Common myeloid progenitor, CD34-positive (primary cell): ENCODE measurements at places on chromosomes 5 and 9.

- DNase-seq, result no peak
Observed at GRCh38 chr5:157714596-157714864, 16.7 kb upstream of the THG1L start.

- DNase-seq, result peak; percentile 3
Observed at GRCh38 chr5:88602584-88602983, 280.4 kb downstream of the MEF2C start.

- no peak for DNase-seq
Observed at GRCh38 chr5:176798949-176799348, 11.4 kb upstream of the UNC5A start.

DNA sequence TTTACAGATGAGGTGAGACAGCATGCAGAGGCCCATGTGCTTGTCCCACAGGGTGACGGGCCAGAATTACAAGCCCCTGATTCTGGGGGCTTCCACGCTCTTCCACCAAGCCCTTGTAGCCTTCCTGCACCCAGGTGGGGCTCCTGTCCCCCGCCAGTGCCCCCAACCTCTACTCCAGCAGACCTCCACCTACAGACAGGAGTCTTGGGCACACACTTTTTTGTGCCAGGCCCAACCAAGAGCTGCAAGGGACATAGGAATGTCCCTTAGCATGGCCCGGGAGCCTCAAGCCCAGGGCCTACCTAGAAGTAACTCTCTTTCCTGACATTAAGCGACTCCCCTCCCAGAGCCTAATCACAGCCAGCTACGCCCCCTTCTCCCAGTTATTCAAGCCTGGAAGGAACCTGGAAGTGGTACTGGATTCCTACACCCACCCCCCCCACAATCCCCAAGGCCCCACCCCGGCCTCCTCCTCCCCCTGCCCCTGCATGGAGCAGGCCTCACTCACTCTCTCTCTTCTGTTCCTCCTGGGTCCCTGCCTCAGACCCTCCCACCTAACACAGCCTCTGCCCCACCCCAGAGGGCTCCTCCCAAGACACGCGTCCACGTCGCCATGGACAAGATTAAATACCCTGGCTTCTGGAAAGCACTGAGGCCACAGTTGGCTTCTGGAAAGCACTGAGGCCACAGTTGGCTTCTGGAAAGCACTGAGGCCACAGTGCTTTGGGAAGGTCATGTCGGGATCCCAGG, 30.5 kb downstream of the ADAMTS2 start:
- DNase-seq, result no peak

DNA sequence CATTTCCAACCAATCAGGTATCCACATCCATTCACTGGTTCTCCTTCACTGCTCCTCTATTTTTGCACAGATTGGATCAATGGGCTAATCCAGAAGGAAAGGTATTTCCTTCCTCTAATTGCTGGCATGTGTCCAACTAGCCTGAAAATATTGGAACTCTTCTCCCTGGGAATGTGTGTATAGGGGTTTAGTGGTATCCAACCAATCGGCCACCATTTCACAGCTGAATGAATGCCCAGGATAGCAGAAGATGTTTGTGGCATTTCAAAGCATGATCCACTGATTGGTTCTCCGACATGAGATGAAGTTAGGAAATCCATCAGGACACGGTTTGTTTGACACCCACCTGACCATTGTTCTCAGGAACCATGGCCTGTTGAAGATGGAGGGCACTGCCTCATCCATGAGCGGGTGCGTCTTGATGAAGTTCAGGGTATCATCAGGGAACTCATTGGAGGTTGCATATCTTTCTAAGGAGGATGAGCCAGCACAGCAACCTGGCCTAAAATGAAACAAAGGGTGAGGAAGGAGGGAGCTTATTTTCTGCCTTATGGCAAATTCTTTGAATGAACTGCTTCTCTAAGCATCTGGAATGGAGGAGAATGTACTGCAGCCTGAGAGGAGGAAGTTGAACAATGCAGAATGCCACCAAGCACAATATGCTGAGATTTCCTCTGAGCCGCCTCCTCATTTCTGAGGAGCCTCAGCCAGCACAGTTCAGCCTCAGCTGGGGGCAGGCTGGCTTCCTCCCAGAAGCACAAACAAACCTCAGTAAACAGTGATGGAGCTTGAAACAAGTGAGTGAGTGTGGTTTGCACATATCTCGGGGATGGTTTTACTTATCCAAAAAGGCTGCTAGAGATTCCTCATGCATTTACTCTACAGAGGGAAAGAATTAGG, 94.6 kb downstream of the SEMA6A start:
- DNase-seq, result peak; percentile 36

GRCh38 chr9:131238402-131239021, 37.8 kb downstream of the FAM78A start:
- peak; percentile 91 for DNase-seq

GRCh38 chr5:176415240-176415951, 943 bp downstream of the CLTB start:
- no peak for DNase-seq

- no peak for DNase-seq
Observed at GRCh38 chr5:78758169-78758839, 109.7 kb upstream of the LHFPL2 start.

DNA sequence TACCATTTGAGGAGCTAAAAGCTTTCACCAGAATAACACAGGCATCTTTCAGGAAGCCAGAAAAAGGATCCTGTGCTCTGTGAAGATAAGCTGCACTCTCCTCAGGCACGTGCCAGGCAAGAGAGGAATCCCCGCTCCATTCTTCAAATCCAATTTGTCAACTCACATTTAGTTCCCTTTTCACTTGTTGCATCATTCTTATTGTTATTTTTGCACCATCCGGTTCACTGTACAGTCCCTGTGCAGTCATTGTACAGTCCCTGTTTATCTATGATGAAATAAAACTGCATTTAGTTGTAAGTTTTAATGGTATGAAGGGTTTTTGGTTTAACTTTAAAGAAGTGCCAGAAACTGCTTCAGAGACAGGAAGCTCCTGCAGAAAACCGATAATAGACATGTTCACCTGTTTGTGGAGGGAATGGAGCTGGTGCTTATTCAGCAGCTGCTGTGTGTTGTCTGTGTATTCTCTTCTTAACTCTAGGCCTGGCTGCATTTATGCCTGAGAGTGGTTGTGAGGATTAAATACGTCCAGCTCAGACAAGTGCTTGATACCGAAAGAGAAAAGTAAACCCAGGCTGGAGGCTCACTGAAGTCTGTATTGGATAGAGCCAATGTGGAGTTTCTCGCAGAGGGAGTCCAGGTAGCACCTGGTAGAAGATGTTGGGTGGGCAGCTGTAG, 22.4 kb downstream of the IFNW1 start:
- peak; percentile 94 for DNase-seq

GRCh38 chr5:143124593-143124992, 278.9 kb downstream of the NR3C1 start:
- DNase-seq, result peak; percentile 82

GRCh38 chr9:106911951-106912350, 49.0 kb downstream of the ZNF462 start:
- no peak for DNase-seq

- DNase-seq, result no peak
Observed at GRCh38 chr5:179251276-179251969, 93.8 kb downstream of the ADAMTS2 start.

DNA sequence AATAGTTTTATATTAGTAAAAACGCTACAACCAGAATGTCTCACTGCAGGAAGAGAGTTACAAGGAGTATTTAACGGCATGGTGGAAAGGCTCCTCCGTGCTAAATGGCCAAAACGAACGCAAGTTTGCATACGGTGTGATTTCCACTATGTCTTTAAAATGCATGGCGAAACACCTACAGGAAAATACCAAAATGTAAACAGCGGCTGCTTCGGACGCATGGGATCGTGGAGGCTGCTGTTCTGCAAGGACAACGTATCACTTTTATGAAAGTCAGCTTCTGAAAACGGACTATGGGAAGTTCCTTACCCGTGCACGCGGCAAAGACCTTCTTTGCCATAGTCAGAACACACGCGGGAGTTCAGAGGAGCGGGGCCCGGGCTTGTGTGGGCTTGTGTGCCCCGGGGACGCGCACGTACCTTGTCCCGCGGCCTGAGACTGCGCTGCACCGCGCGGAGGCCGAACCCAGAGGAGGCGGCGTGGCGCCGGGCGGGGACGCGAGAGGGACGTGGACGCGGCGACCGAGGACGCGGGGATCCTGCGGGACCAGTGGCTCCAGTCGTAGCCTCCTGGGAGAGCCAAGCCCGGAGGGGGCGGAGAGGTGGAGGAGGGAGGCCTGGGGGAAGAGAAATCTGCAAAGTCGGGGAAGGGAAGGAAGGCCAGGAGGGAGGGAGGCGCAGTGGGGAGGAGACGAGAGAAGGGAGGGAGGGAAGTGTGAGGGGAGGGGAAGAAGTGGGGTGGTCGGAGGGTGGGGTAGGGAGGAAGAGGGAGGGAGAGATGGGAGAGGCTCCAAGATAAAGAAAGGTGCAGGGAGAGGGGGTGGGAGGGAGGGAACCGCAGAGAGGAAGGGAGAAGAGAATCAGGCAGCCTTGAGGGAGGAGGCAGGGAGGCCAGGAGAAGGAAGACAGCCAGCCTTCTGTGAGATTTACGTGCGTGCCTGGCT, at the start of gene CMBL:
Gene CMBL, minus strand, starts transcription at position 697 of the 943 bp plus-strand sequence. CDS start 17,140 bp downstream, outside the sequence.
- DNase-seq, result peak; percentile 83

GRCh38 chr9:119453980-119454379, 84.7 kb upstream of the BRINP1 start:
- DNase-seq, result no peak

- no peak for DNase-seq
Observed at GRCh38 chr9:107486674-107487520, 2.7 kb downstream of the KLF4 start.

GRCh38 chr9:35605351-35606137, 482 bp downstream of the TESK1 start:
- peak; percentile 50 for DNase-seq

- no peak for DNase-seq
Observed at GRCh38 chr9:21686738-21687137, 115.7 kb upstream of the MTAP start.

- DNase-seq, result no peak
Observed at GRCh38 chr5:142437563-142437962, 112.7 kb upstream of the SPRY4 start.

DNA sequence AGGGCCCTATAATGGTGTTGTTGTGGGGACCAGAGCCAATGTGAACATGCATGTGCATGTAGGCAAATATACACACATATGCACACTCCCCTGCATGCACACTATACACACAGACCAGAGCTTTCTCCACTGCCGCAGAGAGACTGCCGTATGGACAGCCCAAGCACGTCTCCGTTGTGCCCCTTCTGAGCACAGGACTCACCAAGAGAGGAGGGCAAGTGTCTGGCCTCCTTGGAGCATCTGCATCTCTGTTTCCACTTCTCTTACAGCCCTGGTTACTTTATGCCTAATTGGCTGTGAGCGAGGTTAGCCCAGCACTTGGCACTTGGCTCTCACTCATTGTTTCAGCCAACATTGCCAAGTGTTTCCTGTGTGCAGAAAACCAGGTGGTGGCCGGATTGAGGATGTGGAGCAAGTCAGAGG, 30.4 kb downstream of the CSF2 start:
- DNase-seq, result peak; percentile 30

DNA sequence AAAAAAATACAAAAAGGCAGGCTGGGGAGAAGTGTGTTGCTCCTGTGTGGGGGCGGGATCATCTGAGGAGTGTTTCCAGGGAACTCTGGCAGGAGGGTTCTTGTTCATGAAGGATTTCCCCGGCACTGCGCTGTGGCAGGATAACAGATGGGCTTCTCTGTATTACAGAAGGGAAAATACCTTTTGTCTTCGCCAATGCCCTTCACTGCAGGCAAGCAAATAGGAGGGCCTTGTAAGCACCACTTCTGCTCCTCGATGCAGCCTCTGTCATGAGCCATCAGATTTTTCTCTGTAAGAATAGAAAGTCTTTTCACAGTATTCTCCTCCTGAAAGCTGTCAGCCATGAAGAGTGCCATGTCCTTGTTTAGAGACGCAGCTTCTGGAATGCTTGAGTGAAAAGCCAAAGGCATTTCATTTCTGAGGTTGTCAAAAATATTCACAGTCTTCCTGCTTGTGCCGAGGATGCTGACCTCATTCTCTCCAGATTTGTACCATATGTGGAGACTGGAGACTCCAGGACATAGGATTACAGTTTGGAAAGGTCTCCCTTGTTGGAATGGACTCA, 294.0 kb downstream of the YTHDC2 start:
- DNase-seq, result no peak

- peak; percentile 77 for DNase-seq
Observed at GRCh38 chr9:98899408-98900056, 44.2 kb upstream of the COL15A1 start.

GRCh38 chr5:120684213-120684612, 220.1 kb downstream of the PRR16 start:
- DNase-seq, result peak; percentile 10

- DNase-seq, result no peak
Observed at GRCh38 chr9:109351032-109351431, 30.2 kb upstream of the EPB41L4B start.

DNA sequence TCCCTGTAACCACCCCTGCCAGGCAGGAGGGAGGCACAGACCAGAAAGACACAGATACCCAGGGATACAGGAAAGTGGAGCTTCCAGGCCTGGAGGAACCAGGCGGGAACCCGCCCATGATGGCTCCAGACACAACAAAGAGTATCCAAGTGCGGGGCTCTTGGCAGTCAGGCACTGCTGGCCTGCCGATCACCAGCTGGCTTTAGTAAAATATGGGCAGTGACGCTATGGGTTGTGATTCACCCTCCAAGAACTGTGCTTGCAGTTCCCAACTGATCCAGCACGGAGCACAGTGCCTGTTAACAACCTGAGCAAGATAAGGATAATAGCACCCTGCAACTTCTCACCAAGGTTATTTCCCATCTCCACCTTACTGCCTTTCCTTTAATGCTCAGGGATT, 463.3 kb downstream of the IRX1 start:
- DNase-seq, result no peak

DNA sequence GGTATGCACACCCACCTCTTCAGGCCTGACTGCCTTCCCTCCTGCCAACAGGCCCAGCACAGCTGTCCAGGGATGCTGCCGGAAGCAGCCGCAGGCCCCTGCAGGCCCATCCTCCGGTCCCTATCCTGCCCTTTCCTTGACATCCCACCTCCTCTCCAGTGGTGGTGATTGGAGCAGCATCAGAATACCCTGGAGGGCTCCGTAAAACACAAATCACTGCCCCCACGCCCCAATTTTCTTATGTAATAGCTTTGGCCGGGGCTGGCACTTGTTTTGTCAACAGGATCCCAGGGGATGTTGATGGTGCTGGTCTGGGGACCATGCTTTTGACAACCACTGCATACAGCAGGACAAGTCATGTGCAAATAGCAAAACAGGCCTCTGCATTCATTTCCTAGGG, 274.5 kb downstream of the GADD45G start:
- DNase-seq, result no peak

DNA sequence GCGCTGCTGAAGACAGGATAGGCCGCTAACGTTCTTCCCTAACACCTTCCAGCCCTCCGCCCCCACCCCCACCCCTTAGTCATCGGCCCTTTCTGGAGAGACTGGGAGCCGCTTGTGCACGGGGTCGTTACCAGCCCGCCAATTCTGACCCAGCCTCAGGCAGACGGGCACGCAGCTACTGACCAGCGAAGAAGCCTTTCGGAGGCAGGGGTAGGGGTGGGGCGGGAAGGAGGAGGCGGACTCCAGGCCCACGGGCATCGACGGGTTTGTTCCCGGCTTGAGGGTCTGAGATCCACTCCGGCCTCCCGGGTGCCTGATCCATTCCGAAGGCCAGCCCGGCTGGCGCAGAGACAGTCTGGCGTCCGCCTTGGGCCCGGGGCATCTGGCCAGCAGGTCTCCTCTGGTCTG, 729 bp upstream of the HAND1 start:
- DNase-seq, result no peak

GRCh38 chr5:133428072-133428660, 184.2 kb downstream of the FSTL4 start:
- no peak for DNase-seq
